ENCODE measurements at places on chromosomes 11 and 22.

- no peak for DNase-seq
Observed at GRCh38 chr11:76636826-76637460, 33.6 kb downstream of the LRRC32 start.

DNA sequence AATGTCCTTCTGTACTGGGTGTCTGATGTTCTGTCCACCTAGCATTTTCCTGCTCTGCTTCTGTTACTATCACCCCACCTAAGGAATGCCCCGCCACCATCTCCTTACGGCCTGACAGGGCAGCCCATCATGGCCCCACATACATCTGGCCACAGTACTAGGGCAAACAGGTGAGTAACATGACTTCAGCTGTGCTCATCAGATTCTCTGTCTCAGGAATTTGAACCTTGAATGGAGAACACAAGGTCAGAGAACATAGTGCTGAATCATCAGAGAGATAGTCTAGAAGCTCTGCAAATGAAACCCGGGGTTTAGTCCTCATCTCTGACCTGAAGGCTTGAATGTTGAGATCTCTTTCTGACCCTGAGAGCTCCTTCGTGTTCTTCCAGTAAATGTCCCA, 32.4 kb downstream of the ZC3H12C start:
- no peak for DNase-seq

- no peak for DNase-seq
Observed at GRCh38 chr11:2207773-2208621, 36.4 kb upstream of the TH start.

DNA sequence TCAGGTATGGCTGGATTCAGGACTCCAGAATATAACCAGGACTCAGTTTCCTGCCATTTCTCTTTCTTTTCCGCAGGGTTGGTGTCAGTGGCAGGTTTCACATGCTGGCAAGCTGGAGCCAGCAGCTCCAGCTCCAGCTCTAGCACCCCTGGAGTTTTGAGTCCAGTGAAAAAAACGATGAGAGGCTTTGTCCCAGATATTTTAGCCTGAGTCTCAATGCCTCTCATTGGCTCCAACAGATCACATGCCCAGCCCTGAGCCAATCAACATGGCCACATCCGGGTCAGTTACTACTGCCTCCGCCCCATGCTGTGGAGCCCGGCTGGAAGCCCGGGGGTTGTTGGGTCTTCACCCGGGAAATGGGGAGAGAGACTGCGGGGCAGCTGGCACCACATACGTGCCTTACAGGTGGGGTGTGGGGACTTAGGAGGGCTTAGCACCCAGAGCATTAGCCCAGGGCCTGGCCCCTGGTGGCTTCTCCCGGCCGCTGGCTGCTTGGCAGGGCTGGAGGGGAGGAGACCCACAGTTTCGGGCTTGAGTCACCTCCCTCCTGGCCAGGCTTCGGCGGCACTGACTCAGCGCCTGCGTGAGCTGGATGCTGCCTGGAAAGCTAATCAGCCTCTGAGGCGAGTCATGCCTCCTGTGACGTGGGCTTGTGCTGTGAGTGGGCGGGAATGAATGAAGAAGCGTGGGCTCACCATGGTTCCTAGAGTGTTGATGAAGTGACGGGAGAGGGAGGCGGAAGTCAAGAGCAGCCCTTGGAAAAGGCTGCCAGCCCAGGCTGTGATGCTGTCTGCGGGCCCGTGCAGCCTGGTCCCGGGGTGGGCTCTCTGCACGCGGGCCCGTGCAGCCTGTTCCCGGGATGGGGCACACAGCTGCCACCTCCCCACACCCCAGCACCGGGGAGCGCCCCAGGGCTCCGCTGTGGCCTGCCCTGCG, 15.3 kb upstream of the MRTFA start:
- no peak for DNase-seq

DNA sequence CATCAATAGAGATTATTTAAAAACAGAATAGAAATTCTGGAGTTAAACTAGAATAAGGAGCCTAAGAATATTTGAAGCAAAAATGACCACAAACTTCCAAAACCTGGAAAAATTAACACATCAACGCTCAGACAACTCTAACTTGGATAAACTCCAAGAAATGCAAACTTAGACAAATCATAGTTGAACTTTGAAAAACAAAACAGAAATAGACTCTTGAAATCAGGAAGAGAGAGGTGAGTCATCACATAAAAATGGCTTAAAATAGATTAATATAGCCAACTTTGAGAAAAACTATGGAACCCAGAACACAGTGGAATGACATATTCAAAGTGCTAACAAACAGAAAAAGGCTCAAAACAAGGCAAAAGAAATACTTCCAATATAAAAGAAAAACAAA, 974.2 kb downstream of the JRKL start:
- no peak for DNase-seq

DNA sequence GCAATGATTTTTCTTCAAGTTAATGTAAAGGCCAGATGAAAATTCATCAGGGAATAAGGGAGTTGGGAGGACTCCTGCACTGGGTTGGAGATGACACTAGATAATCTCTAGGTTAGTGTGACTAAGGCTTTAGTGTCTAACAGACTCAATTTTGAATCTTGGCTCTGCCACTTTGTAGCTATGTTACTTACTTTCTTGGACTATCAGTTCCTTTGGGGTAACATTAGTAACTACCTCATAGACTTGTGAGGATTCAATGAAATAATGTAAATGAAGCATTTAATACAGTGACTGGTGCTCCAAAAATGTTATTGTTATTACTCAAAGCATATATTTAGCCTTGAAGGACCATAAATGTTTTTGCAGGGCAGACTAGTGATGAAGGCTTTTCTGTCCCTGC, 9.6 kb upstream of the CCDC89 start:
- DNase-seq: no peak

GRCh38 chr11:70882716-70883085, 369.7 kb downstream of the SHANK2 start:
- no peak for DNase-seq

DNA sequence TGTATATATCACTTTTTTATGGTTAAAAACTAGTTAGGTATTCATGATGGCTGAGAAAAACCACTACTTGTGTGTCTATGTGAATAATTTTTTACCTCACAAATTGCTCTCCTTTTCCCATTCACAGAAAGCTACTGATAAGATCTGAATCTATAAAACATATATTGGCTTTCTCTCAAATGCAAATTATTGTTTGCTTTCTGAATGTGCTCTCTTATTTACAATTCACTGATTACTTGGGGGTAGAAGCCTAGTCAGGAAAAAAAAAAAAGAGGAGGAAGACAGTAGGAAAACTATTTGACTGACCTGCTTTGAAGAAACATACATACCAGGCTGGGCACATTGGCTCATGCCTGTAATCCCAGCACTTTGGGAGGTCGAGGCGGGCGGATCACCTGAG, 20.5 kb downstream of the PGM2L1 start:
- DNase-seq: no peak

DNA sequence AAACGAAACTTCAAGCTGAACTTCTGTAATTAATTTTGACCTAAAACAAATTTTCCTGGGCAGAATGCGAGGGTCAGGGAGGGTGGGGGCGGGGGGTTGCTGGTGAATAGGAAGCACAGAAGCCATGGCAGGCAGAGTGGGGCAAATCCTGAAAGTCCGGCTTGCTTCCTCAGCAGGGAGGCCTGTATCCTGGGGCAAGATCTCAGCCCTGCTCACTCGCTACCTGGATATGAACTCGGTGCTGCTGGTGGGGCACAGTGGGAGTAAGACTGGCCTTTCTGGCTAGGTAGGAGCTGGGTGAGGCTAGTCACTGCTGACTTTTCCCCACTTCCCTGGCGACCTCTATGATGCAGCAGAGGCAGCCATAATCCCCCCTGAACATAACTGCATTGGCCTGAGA, 168.9 kb upstream of the CHORDC1 start:
- DNase-seq: no peak

DNA sequence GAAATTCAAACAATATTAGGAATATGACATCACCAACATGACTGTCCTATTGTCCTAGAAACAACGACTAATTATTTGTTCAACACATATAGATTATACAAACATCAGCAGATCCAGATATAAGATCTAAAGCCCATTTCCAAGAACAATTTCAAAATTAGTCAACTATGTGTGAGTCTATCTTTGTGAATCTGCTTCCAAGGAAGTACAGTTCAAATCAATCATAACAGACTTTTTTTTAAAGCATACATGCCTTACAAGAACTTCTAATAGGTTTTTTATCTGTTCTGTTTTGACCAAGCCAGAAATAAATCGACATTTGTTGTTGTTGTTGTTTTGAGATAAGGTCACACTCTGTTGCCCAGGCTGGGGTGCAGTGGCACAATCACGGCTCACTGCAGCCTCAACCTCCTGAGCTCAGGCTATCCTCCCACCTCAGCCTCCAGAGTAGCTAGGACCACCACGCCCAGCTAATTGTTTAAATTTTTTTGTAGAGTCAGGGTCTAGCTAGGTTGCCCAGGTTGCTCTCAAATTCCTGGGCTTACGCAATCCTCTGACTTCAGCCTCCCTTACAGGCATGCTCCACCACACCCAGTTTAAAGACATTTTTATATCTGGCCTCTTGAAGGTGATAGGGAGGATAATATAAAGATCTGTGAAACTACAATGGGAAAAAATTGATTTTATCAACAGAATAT, 54.8 kb downstream of the DENND5A start:
- DNase-seq: no peak

DNA sequence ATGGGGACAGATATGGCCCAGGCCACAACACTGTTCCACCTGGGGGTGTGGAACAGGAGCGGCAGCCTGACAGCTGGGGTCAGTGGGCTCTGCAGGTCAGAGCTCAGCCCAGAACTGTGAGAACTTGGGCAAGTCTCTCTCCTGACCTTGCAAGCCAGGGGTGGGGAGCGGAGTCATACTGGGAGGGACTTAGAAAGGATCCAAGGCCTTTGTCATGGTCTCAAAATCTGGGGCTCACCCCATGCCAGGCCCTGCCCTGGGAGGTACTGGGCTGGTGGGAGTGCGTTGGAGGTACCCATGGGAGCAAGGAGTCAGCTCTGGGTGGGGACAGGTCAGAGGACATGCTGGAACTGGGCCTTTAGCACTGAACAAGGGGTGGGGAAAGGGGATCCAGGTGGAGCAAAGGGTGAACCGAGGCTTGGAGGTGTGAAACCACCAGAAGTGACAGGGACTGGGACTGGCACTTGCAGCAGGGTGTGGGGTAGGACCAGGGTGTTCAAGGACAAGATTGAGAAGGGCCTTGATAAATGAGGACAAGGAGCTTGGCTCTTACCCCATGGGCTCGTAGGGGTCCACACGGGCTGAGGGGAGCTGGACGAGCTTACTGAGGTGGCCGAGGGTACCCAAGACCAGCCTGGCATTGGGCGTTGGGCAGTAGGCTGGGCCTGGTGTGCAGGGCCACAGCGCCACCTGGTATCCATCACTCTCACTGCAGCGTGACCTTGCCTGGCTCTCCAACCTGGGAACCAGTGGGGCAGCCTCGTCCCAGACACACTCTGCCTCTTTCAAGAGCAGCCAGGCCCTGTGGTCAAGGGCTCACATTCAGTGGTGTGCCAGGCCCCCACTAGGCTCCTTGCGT, 7.4 kb upstream of the PMM1 start:
- peak; percentile 53 for DNase-seq

DNA sequence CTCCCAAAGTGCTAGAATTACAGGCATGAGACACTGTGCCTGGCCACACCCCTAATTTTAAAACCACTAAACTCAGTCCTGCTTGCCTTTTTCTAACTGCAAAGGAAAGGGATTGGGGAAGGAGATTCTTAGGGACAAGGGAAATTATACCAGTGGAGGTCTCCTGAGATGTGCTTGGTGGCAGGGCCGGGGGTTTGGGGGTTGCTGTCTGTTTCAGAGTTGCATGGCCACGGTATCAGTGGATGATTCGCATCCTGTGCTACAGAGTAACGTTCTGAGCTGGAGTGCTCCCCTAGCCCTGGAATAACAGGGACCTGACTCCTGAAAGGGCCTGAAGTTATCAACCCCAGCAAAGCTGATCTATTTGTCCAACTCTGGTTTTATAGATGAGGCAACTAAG, 846 bp upstream of the GPHA2 start:
- DNase-seq: no peak

- DNase-seq: no peak
Observed at GRCh38 chr11:63850920-63851319, 12.0 kb downstream of the MARK2 start.

GRCh38 chr11:12100841-12101242, 9.5 kb upstream of the MICAL2 start:
- no peak for DNase-seq

GRCh38 chr11:118170231-118170630, 6.2 kb downstream of the SCN2B start:
- DNase-seq: no peak

DNA sequence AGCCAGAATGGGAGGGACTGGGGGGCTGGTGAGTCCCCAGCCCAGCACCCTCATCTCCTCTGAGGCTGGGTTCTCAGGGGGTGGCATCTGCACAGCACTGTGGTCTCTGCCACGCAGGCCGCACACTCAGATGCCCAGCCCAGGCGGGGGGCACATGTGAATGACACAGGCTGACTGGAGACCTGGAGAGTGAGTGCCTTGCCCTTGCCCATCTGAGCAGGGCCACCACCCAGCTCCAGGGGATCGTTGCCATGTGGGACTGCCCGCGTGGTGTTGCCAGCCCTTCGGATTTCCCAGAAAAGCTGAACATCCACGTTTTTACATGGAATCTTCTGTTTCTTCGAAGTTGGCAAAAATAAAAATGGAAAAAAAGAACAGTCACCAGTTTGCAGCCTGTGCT, 18.9 kb downstream of the PRDM11 start:
- no peak for DNase-seq

DNA sequence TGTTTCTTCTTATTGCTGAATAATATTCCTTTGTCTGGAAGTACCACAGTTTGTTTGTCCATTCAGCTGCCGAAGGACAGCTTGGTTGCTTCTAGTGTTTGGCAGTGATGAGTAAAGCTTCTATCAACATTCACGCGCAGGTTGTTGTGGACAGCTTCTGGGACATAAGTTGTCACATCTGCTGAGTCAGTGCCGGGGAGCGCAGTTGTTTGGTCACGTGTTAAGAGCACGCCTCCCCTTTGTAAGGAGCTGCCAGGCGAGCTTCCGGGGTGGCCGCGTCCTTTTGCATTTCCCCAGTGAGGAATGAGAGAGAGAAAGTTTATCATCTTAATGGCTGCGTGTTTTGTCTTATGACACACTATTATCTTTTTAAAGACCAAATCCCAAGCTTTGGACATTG, 30.3 kb downstream of the SAMM50 start:
- DNase-seq: no peak

GRCh38 chr22:44638971-44639760, 62.8 kb upstream of the PRR5 start:
- DNase-seq: no peak

DNA sequence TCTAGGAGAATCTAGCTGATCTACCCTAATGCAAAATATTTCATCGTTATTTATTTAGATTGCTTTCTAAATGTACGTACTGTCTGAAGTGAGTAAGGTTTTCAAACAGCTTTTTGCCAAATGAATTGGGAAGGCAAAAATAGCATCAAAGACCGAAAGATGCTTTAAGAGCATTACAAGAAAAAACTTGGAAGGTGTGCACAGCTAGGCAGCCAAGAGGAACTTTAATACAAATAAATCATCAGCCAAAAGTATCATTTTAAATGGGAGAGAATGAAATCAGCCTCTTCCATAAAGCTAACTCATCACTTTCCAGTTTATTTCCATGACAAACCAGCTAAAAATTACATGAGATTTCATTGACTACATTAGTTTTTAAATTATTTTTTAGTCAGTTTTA, 30.2 kb upstream of the CFAP300 start:
- no peak for DNase-seq

GRCh38 chr11:130906616-130907015, 9.7 kb downstream of the SNX19 start:
- DNase-seq: no peak

GRCh38 chr11:118281284-118281683, 17.2 kb upstream of the MPZL2 start:
- DNase-seq: no peak

GRCh38 chr11:119874660-119875238, 145.7 kb upstream of the NECTIN1 start:
- no peak for DNase-seq

- peak; percentile 38 for DNase-seq
Observed at GRCh38 chr11:61482513-61482912, 26.0 kb upstream of the LRRC10B start.
